ENCODE measurements at places on chromosomes 3 and 15.

- DNase-seq = no peak
These were observed at the start of gene ZIC1 for GRCh38 chr3:147409143-147410115. TSS of gene ZIC1 (plus strand) at chr3:147409365. CDS start at chr3:147410113, 748 bp downstream.

DNA sequence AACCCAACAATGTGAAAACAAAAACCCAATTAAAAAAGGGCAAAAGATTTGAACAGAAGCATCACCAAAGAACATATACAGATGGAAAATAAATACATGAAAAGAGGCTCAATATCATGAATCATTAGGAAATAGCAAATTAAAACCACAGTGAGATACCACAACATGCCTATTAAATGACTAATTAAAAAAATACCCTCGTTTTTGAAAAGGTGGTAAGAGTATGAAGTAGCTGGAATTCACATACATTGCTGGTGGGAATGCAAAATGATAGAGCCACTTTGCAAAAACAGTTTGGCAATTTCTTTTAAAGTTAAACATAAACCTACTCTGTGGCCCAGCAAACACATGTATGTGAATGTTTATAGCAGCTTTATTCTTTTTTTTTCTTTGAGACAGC is 75.8 kb downstream of the B3GNT5 start:
- DNase-seq = no peak

DNA sequence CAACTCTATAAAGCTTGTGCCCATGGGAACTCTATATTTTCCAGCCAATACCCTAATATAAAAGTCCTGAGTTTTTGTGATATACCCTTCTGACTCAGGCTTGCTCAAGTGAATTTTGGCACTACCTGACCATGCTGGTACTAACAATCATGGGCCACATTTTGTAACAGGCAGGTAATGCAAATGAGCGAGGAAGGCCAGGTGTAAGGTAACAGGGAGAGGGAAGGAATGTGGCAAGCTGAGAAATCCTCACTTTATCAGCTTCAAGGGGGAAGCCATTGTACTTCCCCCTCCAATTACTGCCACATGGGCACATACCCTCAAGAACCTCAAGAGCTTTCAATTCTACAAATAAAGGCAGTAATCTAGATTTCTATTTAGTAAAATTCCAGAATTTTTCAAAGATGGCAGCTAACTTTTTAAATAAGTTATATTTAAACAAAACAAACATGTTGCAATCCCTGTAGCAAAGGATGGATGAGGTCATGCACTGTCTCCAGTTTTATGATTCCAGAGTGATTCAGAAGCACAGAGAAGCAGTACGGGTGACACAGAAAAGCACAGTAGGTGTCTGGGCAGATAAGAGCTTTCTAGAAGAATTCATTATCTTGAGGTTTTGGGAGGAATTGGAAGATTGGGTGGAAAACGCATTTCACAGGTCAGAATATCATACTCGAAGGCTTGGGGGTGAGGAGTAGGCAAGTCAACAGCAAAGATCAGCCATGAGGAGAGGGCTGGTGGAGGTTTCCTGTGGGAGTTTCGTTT is 87.6 kb downstream of the FOXP1 start:
- DNase-seq = no peak

GRCh38 chr15:65062726-65063125 is 5.1 kb downstream of the RASL12 start:
- DNase-seq = no peak

DNA sequence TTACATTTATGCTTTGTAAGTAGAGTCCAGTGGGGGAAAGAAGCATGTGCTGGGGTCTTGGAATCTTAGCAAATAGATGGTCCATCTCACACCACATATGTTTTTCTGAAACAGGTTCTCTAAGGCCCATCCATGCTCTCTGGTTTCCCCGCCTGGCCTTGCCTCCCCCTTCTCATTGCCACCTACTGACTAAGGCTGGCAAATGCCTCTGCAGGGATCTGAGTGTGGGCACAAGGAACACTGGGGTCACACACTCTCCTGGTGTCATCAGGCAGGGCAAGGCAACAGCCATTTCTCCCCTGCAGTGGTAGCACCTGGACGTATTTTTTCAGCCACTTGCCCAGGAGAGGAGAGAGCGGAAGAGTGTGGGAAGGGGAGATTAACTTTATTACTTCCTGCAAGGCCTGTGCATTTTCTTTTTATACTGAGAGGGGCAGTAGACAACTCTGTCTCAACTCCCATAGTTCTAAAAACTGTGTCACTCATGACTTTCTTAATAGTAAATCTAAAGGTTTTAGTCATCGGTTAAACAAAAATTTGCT is 804.2 kb upstream of the NECTIN3 start:
- no peak for DNase-seq

Measured in coronary artery (tissue), 2 donors.